ENCODE measurements at places on chromosomes 7 and 10.

DNA sequence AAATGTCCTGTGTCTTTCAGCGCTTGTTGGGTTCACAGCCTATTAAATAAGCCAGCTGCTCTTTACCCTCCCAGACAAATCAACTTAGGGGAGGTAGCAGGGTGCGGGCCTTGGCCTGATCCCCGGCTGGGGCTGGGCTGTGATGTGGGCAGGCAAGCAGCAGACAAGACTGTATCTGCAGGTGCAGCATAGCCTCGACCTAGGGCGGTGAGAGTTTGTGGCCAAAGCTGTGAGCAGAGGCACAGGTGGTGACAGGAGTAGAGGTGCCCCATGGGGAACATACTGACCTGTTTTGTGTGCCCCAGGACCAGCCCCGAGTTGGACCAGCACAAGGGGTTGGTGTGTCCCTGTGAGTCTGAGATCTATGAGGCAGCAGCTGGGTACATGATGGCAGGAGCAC, 885.4 kb downstream of the ZNF37A start:
- DNase-seq, result no peak

- DNase-seq, result no peak
Observed at GRCh38 chr7:95544171-95544570, 52.1 kb downstream of the PDK4 start.

DNA sequence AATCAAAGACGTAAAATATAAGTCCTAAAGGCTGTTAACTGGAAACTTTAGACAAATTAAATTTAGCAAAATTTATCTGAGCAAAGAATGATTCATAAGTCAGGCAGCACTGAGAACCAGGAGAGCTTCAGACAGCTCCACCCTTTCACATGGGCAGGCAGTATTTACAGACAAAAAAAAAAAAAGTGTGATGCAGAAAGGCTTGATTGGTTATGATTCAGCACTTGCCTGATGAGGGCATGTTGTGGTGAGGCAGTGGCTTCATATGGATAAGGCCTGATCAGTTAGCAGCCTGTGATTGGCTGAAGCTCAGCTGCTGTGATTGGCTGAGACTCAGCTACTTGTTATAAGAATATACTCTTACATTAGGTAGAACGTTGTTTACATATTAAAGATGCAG, 495.4 kb upstream of the POM121L12 start:
- DNase-seq, result no peak

- DNase-seq, result no peak
Observed at GRCh38 chr7:5567790-5568189, 144.2 kb upstream of the TNRC18 start.
